AG09319 (cell line): ENCODE measurements at places on chromosomes 3 and 15.

GRCh38 chr3:127867986-127868385 is 45.7 kb upstream of the MGLL start:
- no peak for DNase-seq

DNA sequence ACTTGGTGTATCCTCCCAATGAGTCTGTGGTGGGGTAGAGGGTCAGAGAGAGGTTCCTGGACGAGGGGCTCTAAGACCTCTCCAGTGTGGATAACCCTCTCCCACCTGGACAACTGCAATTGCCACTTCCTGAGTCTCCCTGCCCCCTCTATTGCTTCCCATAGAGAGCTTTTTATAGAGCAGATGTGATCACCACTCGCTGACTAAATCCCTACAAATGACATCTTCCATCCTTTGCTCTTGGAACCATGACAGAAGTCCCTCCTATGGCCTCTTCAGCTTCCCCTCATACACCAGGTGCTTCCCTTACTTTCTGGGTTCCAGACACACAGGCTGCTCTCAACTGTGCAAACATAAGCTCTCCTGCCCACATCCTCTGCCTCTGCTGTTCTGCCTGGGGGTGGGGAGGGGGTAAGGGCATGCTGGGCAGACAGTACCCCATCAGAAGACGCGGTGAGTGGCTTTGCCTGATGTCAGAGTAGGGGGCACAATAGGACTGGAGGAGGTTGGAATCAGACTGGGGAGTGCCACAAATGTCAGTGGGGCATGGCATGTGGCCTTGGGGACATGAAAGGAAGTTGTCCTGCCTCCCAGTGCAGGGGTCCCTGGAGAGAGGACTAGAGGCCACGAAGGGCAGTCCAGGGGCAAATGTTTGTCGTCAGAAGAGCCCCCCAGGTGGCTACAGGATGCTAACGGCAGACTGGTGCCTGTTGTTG is 15.2 kb downstream of the ITIH3 start:
- DNase-seq = no peak

DNA sequence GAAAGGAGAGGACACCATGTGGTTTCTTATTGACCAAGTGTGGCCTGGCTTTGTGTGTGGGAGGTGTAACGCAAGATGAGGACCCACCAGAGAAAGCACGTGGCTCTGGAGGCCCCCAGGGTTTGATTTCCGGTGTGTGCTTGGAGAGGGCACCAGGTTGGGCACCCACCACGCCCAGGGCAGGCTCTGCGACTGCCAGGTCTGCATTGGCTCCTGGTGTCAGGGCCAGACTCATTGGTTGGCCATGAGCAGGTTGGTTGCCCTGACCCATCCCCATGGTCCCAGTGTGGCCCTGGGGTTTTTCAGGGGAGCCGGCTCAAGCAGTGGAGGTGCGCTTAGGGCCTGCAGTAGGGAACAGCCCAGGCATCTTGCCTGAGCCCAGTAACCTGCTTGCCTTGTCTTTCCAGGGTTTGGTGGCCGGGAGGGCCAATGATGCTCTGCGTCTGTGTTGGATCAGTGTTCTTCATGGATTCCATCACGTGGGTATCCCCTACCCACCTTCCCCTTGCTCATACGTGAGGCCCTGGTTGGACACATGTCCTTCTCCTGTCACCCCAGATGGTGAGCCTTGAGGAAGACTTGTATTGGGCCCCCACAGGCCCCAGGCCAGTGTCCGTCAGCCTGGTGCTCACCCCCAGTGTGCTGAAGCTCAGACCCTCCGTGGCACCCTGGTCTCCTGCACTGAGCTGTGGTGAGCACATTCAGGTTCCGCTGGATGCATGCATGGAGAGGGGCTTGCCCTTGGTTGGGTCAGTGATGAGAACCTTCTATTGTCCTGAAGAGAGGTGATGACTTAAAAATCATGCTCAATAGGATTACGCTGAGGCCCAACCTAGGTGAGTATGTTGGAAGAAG is 193.9 kb downstream of the UBE3A start:
- no peak for DNase-seq

DNA sequence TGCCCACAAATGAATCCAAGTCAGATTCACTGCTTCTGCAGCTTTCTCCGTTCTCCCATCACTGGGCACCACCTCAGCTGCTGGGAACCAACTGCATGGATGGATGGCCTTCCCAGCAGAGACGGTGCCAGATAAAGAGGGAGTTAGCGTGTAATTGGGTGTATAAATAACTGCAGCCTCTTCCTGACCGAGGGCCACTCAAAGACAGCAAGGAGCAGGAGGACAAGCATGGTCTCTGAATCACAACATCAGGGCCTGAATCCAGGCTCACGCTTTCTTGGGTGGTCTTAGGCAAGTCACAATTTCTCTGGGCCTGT is 31.7 kb downstream of the TSPAN3 start:
- DNase-seq = no peak

DNA sequence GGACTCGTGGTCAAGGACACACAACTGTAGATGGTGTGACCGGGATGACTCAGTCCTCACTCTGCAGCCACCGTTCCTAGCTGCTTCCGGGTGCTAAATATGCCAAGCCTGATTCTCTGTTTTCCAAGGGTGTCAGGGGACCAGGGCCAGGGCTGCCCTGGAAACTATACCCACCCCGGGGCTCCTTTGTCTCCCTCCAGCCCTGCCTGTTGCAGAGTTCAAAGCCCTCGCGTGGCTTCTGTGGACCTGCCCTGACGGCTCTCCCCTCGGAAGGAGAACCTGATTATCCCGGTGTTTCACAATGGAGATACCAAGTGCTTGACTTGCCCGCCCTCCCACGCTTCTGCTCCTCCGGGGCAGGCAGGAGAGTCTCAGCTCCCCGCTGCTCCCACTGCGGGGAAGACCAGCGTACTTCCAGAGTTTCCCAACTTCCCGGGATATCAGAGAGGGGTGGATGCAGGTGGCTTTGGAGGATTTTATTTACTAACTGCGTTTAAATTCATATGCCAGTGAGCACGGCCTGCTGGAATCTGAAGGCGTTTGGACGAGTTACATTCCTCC is 125.0 kb downstream of the ASB7 start:
- no peak for DNase-seq

- no peak for DNase-seq
These were observed 681.6 kb upstream of the ARPP21 start for GRCh38 chr3:34957677-34958076.

DNA sequence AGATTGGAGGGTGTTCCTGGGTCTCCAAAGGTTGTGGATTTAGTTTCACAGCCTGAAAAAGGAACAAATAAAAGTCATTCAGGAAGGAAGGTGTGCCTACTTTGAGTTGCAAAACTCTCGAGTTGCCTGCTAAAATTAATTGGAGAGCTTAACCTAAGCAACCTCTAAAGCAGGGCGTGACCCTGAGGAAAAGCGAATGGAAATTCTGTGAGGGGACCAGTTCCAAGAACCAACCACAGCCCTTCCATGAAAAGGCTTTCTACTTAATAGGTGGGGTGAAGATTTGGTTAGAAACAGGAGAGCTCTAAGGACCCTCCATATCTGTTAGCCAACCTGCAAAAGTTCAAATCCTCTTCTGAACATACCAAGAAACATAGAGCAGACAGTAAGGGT is 1.5 kb downstream of the CD80 start:
- no peak for DNase-seq
